Fibroblast of the aortic adventitia (primary cell): ENCODE measurements at places on chromosomes 11 and 22. TPM values are rescaled to one million over a fixed set of nuclear protein-coding genes. Genes with fewer than 3 reads are reported as not detected.

The PLA2G3 gene
- 0.08 and 0.09 TPM in 2 replicates for total RNA-seq

The TPST2 gene
- 15.5 and 48.1 TPM in 2 replicates for total RNA-seq

The IL17REL gene
- total RNA-seq, result not detected in 2 replicates

The OR2AT4 gene
- under 0.01 TPM in 1 of 2 replicates, not detected in the other for total RNA-seq

The EML3 gene
- total RNA-seq, result 22.3 and 61.7 TPM in 2 replicates

The CASP1 gene
- total RNA-seq, result 12.3 and 21.0 TPM in 2 replicates

The NEU3 gene
- 2.9 and 5.2 TPM in 2 replicates for total RNA-seq

The ZP1 gene
- not detected in 2 replicates for total RNA-seq

The TSPAN32 gene
- under 0.01 and 0.33 TPM in 2 replicates for total RNA-seq

The MS4A4E gene
- total RNA-seq, result not detected in 2 replicates

The TYR gene
- total RNA-seq, result not detected in 2 replicates

The MMP8 gene
- total RNA-seq, result 0.41 TPM in 1 of 2 replicates, not detected in the other

The BIRC3 gene
- total RNA-seq, result 0.16 and 2.4 TPM in 2 replicates

The MYBPC3 gene
- not detected in 2 replicates for total RNA-seq

The APOBEC3A gene
- not detected in 2 replicates for total RNA-seq

The DEFB108B gene
- not detected in 2 replicates for total RNA-seq

The HORMAD2 gene
- total RNA-seq, result not detected in 2 replicates

The TRIM6 gene
- 4.7 and 5.3 TPM in 2 replicates for total RNA-seq

The LINC01488 gene
- not detected in 2 replicates for total RNA-seq

The DRICH1 gene
- 0.09 TPM in 1 of 2 replicates, not detected in the other for total RNA-seq

The APOA1 gene
- 0.72 and 70.3 TPM in 2 replicates for total RNA-seq

The YWHAH gene
- total RNA-seq, result 169 and 174 TPM in 2 replicates

The ZC3H12C gene
- total RNA-seq, result 8.7 and 17.4 TPM in 2 replicates

The NRGN gene
- total RNA-seq, result 0.27 and 0.33 TPM in 2 replicates

The HDHD5 gene
- 19.7 and 20.3 TPM in 2 replicates for total RNA-seq

The CATSPER1 gene
- not detected in 2 replicates for total RNA-seq

The FGF3 gene
- not detected in 2 replicates for total RNA-seq

The LSP1 gene
- 18.7 and 40.2 TPM in 2 replicates for total RNA-seq

The OR4D5 gene
- total RNA-seq, result not detected in 2 replicates

The JAML gene
- not detected in 2 replicates for total RNA-seq

The THY1 gene
- 96.6 and 164 TPM in 2 replicates for total RNA-seq

The CRYBB1 gene
- not detected in 2 replicates for total RNA-seq

The IL10RA gene
- not detected in 2 replicates for total RNA-seq

The KDM4E gene
- not detected in 2 replicates for total RNA-seq
